Stimulated activated CD4-positive, alpha-beta T cell treated with anti-CD3 and anti-CD28 coated beads, Interleukin-15, amount 100 ng/mL, for 48 hours (primary cell): ENCODE measurements at places on chromosomes 1 and 21.

DNA sequence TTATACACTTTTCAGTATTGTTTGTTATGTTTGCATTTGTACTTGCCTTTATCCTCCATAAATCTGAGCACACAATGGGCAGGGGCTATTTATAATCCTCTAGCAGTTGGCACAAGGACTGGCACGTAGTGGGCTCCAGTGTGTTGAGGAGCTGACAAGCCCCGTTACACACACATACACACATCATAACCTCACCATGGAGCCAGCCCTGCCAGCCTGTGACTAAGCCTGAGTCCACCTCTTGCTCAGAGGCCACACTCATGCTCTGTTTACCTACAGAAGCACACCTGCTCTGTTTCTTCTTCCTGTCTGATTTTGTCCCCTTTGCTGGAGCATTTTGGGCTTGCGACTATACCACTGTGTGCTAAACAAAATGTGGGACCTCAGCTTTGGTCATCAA lies 64.5 kb upstream of the SPATA6 start:
- no peak for DNase-seq

GRCh38 chr1:40803447-40803846 lies 19.9 kb downstream of the KCNQ4 start:
- no peak for DNase-seq

DNA sequence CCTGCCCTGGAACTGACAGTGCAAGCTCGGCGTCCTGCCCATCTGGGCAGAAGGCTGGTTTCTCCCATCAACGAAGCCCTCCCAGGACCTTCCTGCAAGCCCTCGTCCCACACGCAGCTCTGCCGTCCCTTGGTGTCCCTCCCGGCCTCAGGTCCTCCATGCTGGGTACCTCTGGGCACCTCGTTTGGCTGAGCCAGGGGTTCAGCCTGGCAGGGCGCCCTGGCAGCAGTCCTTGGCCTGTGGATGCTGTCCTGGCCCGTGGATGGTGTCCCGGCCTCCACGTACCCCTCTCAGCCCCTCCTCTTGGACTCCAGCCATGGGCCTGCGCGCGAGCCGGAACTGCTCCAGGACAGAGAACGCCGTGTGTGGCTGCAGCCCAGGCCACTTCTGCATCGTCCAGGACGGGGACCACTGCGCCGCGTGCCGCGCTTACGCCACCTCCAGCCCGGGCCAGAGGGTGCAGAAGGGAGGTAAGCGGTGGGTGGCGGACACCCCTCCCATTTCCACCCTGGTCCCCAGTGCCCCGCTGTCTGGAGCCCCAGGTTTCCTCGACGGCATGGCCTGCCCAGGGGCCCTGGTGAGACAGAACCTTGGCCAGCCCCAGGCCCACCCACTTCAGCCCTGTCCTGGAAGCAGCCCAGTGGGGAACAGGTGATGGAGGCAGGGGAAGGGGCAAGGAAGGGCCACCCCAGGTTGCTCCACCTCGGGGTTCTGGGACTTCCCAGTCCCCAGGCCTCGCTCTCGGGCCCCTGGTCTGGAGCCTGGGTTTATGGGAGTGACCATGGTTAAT lies 3.5 kb downstream of the TNFRSF14 start:
- no peak for DNase-seq

DNA sequence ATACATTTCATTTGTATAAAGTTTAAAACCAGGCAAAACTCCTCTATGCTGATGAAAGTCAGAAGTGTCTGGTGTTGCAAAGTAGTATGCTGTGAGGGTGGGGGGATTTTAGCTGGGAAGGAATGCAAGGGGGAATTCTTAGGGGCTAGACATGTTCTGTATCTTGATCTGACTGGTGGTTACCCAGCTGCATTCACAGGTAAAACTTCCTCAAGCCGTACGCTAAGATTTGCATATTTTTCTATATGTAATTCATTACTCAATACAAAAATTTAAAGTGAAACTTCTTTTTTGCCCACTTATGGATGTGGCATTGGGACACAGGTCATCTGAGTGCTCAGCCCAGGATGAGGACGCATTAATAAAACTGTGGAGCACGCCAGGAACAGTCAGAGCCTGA lies 323.3 kb downstream of the PAPPA2 start:
- no peak for DNase-seq

- DNase-seq = no peak
Measured at GRCh38 chr1:181911715-181912114, 149.8 kb downstream of the ZNF648 start.

- no peak for DNase-seq
Measured at GRCh38 chr1:45952072-45952471, 148.7 kb downstream of the MAST2 start.

DNA sequence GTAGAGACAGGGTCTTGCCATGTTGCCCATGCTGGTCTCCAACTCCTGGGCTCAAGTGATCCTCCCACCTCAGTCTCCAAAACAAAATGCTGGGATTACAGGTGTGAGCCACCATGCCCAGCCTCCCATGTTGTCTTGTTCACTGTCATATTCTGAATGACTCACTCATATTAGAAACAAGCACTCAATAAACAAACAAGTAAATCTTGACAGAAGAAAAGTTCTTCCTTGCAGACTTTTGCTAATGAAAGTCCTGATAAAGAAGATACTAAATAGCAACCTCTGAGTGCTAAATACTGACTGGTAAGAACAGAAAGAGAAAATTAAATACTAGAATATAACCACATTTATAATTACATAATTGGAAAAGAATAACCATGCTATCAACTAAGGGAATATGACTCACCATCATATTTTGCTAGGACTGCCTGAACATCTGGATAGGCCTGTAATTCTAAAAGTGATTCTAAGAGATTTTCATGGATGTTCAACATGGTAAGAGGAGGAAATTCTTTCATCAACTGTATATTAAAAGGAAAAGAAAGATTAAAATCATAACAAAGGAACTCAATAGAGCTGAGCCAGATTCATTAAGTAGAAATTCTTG lies 37.3 kb downstream of the ST7L start:
- DNase-seq = no peak

GRCh38 chr1:9649769-9650168 lies 1.8 kb upstream of the PIK3CD start:
- DNase-seq = no peak

GRCh38 chr1:61519631-61520030 lies 205.3 kb downstream of the TM2D1 start:
- DNase-seq = no peak

DNA sequence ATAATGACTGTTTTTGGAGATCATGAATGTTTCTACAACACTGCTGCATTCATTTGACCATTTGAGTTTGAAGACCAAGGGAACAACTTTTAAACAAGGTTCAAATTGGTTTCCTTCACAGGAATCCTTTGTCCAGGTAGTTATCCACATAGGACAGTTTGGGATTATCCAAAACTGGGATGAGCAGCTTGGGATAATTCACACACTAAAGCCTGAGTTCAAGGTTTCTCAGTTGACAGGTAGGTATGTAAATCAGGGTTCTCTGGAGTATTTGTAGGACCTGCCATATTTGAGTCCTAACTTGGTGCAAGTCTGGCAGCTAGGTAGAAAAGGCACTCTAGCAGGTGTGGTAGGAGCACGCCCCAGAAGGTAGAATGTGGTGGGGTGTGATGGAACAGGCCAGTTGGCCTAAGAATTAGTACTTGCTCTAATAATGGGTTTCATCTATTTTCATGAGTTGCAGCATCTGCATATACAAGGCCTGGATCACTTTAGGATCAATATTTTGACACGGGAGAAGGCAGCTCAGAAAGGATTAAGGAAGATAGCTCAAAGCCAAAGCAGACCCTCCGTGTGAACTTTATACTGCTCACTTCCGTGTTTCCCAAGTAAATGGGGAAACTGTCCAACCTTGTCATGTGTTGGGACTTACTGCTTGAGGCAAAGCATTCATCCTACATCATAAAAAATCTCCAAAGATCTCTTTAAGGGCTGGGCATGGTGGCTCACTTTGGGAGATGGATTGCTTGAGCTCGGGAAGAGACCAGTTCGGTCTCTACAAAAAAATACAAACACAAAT lies 14.1 kb upstream of the RAB42 start:
- no peak for DNase-seq

- DNase-seq = no peak
Measured at GRCh38 chr1:207606362-207606755, 38.6 kb upstream of the CR1L start.

DNA sequence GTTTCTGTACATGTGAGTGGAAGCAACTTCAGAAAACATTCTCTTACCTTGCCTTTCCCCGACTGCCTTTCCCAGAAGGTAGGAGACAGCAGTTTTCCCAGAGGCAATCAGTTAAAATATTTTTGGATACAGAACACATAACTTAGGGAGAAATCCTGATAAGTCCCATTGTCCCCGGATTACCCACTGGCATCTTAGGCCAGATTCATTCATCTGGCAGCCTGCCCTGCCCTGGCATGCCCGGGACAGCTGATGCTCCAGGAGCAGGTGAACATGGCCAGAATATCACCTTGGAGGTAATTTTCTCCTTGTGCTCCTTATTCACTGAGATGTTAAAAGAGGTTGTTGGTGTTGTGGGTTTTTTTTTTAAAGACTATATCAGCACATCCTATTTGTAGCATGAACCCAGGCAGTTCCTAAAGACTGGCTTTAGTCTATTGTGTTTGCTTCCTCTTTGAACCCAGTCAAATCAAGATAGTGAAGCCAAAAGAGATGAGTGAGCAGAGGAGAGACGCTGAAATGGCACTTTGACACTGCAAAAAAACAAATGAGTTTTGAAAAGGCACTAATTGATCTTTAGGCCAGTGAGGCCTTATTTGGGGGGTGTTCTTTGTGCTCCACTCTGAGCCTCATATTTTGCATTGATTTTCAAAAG lies 139.6 kb downstream of the PLPP3 start:
- DNase-seq = no peak

DNA sequence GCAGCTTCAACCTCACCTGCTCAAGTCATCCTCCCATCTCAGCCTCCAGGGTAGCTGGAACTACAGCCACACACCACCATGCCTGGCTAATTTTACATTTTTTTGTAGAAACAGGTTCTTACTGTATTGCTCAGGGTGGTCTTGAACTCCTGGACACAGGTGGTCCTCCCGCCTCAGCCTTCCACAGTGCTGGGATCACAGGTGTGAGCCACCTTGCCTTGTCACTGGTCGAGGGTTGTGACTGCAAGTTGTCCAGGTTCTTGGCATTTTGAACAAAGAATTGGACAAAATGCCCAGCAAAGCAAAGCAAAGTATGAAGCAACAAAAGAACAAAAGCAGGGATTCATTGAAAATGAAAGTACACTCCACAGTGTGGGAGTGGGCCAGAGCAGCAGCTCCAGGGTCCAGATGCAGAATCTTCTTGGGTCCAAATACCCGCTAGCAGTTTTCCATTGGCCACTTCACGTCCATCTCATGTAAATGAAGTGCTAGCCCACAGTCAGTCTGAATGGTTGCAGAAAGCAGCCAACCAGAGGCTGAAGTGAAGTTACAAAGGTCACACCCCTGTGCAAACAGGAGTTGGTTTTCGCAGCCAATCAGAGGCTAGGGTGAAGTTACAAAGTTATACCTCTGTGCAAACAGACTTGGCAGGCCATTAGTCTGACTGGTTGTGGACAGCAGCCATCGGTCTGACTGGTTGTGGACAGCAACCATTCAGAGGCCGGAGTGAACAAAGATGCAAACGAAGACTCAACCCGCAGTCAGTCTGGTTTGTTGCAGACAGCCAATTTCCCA lies 109.5 kb upstream of the KIF26B start:
- DNase-seq = no peak

- DNase-seq = peak; percentile 73
Measured at GRCh38 chr21:25573409-25574206, 33.7 kb downstream of the MRPL39 start.

GRCh38 chr1:32701951-32702598 lies 495 bp downstream of the SYNC start:
- DNase-seq = no peak

- DNase-seq = peak; percentile 6
Measured at GRCh38 chr1:55310505-55310971, 95.4 kb upstream of the USP24 start.

DNA sequence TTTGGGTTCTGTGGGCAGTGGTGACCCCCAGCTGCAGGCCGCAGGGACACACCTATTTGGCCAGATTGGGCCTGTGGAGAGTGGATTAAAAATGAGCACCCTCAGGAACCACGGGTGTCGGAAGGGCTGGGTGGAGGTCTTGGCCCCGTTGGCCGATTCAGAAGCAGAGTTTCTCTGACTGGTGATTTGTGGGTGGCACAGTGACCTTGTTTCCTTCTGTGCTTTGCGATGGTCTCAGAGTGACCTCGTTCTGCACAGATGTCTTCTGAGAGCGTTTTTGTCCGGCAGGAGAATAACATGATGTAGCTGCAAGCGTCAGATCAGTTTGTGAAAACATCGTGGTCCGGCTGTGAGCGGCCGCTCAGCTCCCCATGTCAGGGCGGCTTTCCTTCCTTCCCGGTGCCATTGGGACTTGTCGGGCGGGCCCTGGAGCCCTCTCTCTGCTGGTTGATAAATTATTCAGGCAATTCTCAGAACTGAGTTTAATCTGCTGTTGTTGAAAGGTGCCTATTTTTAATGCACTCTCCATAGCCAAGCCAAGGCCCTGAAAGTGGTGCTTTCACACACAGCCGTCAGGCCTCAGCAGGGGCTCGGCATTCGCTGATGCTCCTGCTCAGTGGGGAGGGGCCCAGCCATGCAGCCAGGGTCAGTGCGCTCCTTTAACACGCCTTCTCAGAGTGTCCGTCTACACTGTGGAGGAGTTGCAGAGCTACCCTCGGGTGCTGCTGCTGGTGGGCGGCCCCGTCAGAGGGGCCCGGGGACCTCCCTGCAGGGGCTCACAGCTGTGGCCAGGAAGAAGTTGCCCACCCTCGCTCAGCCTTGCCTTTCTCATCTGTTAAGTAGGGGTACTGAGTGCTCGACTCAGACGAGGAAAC lies 26.8 kb downstream of the TRPM2 start:
- no peak for DNase-seq

DNA sequence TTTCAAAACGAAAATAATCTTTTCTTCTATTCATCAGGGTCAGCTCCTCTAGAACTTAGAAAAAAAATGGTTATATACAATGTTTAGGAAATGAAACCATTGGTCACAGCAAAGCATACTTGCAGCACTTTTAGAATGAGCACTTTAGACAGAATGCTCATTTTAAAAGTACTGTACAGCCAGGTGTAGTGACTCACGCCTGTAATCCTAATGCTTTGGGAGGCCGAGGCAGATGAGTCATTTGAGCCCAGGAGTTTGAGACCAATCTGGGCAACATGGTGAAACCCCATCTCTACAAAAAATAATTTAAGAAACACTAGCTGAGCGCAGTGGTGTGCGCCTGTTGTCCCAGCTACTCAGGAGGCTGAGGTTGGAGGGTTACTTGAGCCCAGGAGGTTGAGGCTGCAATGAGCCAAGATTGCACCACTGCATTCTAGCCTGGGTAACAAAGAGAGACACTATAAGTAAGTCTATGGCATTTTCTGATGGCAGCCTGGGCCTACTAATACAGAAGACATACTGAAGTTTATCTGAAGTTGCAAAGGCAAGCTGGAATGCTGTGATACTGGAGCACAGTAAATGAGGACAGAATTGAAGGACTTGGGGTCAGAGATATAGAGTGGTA lies 48.9 kb upstream of the ZNF326 start:
- no peak for DNase-seq

GRCh38 chr1:21365036-21365435 lies 74.8 kb upstream of the ECE1 start:
- no peak for DNase-seq

GRCh38 chr1:201042779-201043461 lies 19.4 kb upstream of the KIF21B start:
- peak; percentile 52 for DNase-seq

- DNase-seq = no peak
Measured at GRCh38 chr1:201876148-201876818, 12.4 kb upstream of the SHISA4 start.
